ENCODE measurements at places on chromosomes 5 and 9.

GRCh38 chr5:132750471-132751230 lies 3.4 kb downstream of the CCNI2 start:
- DNase-seq, result no peak

GRCh38 chr9:127779136-127779981 lies 893 bp upstream of the SH2D3C start:
- DNase-seq, result no peak

DNA sequence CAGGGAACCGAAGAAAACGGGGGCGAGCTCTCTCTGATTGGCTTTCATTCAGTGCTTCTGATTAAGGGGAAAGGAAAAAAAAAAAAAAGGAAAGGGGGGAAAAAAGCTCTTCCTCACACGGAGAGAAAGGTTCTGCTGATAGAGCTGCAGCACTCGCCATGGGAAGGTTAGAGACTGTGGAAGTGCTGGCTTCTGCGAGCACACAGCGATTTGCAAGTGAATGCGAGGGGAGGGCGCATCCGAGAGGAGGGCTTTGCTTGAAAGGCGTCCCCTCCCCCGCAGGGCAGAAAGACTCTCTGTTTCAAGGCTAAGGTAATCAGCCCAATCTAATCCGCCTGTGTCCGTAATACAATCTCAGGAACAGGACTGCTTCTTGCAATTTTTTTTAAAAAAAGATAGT lies at the start of gene CDH10:
TSS of gene CDH10 (minus strand) at position 218 of the 400 bp plus-strand sequence. CDS start 51,488 bp downstream, outside the sequence.
- peak; percentile 86 for DNase-seq

DNA sequence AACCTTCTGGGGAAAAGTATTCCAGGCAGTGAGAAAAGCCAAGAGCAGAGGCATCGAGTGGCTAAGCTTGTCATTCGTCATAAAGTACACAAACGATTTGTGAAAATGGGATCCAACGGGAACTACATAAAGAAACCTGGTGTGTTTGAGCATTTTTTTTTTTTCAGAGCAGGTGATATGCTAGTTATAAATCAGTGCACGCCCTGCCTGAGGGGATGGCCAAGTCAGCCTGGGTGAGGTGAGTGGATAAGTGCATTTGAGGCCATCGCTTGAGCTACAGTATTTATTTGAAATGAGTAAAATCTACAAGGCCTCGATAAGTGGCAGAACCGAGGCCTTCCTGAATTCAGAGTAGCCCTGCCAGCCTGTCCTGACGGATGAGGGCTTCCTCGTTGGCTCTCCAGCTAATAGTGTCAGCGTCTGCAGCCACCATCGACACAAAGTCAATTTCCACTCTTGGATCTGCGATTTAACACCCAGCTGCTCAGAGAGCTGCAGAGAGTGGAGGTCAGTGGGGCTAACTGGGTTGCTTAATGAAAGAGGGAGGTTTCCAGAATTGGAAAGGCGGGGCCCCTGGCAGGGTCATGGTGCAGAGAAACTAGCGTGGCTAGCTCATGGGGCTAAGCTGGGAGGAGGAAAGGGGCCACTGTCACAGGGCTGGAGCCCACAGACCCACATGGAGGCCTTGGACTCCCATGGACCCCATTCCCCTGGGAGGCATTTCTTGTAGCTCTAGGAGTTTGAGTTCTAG lies 27.3 kb downstream of the PPARGC1B start:
- DNase-seq, result no peak

GRCh38 chr5:118486647-118487225 lies 501.6 kb downstream of the DTWD2 start:
- DNase-seq, result no peak

GRCh38 chr9:70111042-70111602 lies 67.5 kb downstream of the MAMDC2 start:
- no peak for DNase-seq

DNA sequence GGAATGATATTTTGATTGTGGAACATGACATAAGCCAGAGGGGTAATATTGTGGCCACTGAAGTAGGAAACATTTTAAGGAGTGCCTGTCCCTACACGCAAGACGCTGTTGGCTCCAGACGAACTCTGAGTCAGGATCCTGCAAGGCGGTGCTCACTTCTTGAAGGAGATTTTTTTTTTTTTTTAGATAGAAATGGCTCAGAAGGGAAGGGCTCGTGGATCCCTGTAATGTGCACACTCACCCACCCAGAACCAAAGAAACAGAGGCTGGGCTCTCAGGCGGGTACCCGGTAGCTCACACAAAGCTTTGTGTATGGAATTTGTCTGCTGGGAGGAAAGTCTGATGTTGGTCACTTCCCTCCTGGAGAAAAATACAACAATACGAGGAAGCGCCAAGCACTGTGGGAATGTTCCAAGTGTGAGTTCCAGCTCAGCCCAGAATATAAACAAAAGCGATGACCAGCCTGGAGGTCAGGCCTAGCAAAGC lies 25.7 kb downstream of the RAPGEF1 start:
- no peak for DNase-seq

GRCh38 chr9:133224762-133225161 lies 15.7 kb upstream of the OBP2B start:
- DNase-seq, result no peak

GRCh38 chr5:180290568-180291233 lies 1.2 kb downstream of the MAPK9 start:
- DNase-seq, result no peak

- DNase-seq, result no peak
Measured at GRCh38 chr9:76521906-76522305, 62.9 kb downstream of the GCNT1 start.

- DNase-seq, result no peak
Measured at GRCh38 chr5:67050125-67050524, 146.5 kb downstream of the CD180 start.

GRCh38 chr5:115168829-115169486 lies 750 bp downstream of the TRIM36 start:
- DNase-seq, result no peak

- DNase-seq, result no peak
Measured at GRCh38 chr5:110195288-110195687, 505.6 kb downstream of the MAN2A1 start.

- no peak for DNase-seq
Measured at GRCh38 chr9:34171753-34172535, 6.9 kb upstream of the UBAP1 start.

DNA sequence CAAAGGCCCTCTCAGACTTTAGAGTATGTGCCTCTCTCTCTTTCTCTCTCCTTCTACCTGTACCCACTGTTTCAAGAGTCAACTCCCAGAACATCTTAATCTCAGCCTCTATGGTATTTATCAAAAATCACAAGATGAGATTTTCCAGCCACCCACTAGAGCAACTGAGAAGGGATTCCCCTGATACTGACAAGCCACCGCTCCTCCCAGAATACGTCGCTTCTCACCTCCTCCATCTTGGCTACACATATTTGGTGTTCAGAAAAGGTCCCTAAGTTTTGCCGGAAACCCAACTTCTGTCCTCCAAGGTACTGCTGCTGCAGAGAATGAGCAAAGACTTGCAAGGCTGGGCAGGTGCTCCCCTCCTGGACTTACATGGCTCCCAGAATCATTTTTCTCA lies 6.1 kb downstream of the GARIN3 start:
- DNase-seq, result no peak

DNA sequence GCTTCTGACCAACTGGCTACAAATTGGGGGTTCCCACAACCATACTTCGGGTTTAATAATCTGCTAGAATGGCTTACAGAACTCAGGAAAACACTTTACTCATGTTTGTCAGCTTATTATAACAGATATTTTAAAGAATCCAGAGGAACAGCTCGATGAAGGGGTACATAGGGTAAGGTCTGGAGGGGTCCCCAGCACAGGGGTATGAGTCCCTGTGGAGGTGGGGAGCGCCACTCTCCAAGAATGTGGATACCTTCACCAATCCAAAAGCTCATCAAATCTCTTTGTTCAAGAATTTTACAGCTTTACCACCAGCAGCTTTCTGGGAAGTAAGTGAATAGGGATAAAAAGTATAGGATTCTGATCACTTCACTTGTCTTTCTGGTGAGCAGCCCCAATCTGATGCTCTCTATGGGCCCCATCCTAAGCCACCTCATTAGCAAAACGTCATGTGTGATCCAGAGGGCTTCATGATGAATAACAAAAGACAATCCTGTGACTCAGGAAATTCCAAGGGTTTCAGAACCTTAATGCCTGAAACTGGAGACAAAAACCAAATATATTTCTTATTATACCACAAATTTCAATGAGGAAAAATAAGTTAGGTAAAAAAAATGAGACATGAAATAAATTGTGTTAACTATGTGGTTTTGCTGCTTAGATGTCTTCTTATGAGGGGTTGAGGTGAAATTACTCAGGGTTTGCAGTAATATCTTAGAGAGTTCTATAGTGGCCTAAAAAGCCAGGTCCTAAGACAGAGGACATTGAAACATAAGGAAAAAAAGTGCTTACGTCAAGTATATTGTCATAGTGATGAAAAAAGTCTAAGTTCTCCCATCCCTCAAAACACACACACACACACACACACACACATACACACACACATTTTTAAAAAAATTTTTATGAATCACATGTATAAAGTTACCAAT lies 290.5 kb downstream of the ANXA1 start:
- no peak for DNase-seq

DNA sequence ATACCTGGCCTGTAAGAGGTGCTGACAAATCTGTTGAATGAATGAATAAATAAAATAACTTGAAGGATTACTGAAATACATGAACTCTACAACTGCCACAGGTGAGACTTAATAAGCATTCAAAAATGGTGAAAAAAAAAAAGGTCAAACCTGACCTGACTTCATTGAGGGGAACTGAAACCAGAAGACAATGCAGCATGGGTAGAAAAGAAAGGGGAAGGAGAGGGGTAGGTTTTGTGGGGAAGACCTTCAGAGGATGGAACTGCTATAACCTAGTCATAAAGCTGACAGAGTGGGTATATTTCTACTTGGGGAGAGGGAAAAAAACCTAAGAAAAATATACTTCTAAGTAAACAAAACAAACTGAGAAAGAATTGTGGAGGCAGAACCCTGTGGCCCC lies 56.6 kb downstream of the RASEF start:
- no peak for DNase-seq

DNA sequence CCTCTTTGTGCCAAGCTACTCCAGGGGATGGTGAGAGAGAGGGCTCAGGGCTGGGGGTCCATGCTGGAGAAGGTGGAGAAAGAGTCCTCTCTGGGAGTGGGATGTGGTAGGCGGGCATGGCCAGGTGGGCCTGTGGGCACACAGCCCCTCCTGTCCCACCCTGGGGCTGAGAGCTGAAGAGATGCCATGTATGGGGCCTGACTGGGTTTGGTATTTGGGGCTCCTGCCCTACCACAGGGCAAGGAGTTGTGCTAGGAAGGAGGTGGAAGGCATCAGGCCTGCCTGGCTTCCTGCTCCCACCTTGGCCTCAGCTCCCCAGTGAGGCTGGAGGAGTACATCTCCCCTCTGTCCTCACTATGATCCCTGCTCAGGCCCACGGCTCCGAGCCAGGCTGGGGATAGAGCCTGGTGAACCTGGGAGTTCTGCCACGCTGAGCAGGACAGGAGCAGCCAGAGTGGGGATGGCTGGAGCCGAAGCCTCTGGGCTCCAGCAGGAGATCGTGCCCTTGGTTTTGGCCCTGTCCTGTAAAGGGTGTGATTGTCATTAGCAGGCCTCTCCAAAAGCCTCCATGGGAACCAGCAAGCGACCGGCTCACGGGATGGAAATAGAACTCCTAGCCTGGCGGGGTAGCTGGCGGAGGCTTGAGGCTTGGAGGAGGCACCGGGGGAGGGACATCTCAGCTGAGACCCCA lies 75.5 kb downstream of the CACNA1B start:
- no peak for DNase-seq

DNA sequence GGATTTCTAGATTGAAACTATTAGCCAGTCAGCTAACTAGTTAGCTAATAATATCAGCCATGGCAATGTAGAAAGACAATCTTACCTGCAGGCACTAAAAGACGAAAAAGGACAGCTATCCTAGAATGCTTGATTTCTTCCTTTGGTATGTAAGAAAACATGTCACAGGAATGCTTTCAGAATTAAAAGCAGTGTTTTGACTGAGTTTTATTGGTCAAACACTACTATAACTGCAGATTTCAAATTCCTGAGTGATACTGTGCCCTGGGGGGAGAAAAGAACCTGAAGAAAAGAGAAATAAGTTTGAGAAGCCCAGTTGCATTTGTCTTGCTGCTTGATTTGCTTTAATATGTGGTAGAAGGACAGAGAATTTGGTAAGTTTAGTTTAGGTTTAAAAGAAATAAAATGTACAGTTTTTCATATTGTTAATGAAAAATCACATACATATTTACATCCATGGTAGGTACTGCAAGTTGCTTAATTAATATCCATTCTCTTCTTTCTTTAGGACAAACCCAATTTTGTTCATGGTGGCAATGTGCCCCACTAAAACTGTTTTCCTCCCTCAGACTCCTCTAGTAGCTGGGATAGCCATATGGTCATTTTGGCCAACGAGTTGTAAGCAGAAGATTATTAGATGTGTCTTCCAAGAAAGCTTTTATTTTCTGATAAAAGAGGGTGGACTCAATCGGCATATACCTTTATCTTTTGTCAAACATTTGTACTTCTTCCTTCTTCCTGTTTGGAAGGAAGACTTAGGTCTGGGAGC lies 4.3 kb upstream of the FAM169A start:
- DNase-seq, result no peak

GRCh38 chr9:133709015-133709611 lies 29.0 kb downstream of the SARDH start:
- peak; percentile 69 for DNase-seq

DNA sequence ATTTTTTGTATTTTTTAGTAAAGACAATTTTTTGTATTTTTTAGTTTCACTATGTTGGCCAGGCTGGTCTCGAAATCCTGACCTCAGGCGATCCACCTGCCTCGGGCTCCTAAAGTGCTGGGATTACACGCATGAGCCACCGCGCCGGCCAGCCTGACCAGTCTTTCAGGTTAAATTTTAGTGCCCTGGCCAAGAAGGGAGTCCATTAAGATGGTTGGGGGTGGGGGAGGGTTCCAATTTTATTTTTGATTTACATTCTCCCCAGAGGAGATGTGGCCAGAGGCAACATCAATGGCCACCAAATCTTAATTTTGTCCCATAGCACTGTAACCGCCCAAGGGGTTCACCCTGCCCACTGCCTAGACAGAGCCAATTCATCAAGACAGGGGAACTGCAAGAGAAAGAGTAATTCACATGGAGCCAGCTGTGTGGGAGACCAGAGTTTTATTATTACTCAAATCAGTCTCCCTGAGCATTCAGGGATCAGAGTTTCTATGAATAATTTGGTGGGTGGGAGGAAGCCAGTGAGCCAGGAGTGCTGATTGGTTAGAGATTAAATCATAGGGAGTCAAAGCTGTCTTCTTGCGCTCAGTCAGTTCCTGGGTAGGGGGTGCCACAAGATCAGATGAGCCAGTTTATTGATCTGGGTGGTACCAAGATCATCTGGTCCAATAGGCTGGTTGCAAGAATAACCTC lies 24.7 kb downstream of the TBCA start:
- no peak for DNase-seq

DNA sequence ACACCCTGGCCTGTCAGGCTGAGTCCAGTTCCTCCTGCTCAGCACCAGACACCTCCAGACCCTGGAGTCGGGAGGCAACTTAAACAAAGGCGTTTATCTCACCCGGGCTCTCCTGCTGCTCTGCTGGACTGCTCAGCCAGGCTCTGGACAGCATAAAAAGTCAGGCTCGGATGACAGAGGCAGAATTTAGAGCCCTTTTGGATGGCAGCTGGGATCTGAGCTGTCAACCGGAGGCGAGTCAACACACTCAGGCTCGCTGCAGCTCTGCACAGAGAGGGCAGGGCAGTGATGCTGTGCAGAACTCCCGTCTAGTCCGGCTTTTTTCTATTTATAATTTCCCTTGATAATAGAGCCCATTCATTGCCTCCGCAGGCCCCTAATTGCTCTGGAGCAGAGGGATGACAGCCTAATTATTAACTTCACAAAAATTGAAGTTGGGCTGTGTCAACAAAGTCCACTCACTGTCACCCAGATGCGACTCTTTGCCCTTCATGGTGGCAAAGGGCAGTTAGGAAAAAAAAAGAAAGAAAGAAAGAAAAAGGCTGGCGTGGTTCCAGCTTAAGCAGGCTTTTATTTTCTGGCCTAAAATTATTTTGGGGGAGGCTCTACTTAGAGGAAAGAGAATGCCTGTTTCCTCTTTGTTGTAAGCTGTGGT lies 37.6 kb downstream of the STC2 start:
- no peak for DNase-seq

Measured in retina (tissue), 1 donor.